Activated CD4-positive, CD25-positive, alpha-beta regulatory T cell (primary cell): ENCODE measurements at places on chromosomes 11 and 22.

DNA sequence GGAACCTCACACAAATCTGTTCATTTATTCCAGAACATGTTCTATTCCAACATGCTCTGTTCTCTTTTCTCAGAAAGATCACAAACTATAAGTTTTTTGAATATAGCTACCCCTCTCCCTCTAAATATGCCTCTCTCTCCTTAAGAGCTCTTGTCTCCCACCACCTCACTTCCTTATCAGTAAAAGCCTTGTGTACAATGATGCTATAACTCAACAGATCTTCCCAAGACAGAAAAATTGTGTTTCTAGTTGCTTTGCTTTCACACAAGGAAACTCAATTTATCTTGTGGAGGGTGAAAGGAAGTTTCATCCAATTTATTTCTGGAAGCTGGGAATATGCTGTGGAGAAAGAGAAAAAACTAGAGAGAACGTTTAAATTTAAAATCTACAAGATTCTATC is 64.4 kb downstream of the FAM76B start:
- DNase-seq, result no peak

DNA sequence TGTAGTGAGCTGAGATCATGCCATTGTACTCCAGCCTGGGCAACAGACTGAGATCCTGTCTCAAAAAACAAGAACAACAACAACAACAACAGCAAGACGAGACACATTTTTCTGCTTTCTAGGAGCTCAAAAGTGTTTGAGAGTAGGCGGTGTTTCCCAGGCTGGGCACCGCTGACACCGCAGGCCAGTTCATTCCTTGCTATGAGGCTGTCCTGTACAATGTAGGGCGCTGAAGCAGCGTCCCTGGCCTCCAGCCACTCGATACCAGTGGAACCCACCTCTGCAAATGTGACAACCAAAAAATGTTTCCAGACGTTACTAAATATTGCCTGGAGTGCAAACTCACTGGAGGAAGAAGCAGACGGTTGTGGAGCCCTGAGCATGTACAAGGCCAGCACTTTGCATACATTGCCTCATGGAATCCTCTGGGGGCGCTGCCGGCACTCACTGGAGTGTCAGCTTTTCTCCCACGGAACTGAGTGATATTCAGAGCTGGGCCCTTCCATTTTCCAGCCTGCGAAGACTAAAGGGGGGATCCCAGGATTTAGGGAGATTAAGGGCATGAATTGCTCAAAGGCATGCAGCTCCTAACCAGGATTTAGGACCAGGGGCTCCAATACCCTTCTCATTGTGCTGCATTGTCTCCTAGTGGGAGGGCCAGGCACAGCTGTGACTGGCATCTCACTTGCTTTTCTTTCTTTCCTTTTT is 5.8 kb upstream of the MIEF1 start:
- no peak for DNase-seq

DNA sequence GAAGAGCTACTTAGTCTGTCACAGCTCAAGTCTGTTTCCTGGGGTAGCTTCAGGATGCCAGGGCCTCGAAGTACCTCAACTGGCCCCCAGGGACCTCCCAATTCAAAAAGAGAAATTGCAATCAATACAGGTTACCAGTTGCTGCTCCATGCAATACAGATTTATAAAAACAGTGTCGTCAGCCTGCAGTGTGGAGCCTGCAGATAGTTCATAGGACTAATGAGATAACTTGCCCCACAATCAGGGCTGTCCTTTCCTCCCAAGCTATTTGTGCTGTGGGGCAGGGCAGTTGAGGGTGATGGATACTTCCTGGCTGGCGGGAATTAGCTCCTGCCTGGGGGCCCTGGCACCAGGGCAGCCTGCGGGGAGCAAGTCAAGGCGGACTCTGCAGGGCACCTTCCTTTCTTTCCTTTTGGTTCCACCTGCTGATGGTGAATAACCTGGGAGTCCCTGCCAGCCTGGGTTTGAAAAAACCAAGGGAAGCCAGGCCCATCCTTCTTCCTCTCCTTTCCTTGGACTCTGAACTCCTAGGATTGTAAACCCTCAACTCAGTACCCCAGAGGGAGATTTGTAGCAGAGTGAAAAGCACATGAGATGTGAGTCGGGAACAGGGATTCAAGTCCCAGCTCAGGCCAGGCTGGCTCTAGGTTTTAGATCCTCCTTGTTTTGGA is 216.6 kb downstream of the CEP164 start:
- DNase-seq, result no peak

GRCh38 chr11:12161137-12161536 is 50.7 kb downstream of the MICAL2 start:
- DNase-seq, result no peak

- DNase-seq, result no peak
Observed at GRCh38 chr11:103942646-103943045, 93.8 kb upstream of the DDI1 start.

- DNase-seq, result no peak
Observed at GRCh38 chr22:48585916-48586798, 1241.5 kb downstream of the BRD1 start.

- no peak for DNase-seq
Observed at GRCh38 chr11:95461858-95462257, 230.9 kb upstream of the SESN3 start.

DNA sequence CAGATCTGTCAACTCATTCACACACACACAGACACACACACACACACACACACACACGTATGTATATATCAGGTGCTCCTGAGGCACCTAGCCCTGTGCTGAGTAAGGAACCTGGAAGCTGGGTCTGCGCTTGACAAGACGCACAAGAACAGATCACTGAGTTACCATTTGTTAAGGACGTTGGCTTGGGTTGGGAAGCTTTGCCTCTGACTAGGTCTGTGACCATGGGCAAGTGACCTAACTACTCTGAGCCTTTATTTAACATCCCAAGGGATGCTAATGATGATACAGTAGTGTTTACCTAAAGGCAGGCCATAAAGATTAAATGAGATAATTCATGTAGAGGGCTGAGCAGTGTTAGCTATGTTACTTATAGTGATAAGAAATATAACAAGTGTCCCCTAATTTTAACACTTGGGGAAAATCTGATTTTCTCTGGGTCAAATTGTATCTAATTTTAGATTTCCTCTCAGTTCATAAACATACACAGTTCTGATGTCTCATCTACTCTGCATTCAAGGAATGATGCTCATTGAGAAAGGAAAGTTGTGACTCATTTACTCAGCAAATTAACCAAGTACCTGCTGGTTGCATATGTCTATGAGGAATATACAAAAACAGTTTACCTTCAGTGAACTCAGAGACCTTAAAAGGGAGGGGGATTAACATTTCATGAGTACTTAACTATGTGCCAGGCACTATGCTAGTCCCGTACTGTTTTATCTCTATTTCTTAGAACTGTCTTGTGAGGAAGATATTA is 13.6 kb downstream of the RNF185 start:
- no peak for DNase-seq

GRCh38 chr11:67376063-67376820 is 2.8 kb upstream of the CLCF1 start:
- DNase-seq, result no peak

DNA sequence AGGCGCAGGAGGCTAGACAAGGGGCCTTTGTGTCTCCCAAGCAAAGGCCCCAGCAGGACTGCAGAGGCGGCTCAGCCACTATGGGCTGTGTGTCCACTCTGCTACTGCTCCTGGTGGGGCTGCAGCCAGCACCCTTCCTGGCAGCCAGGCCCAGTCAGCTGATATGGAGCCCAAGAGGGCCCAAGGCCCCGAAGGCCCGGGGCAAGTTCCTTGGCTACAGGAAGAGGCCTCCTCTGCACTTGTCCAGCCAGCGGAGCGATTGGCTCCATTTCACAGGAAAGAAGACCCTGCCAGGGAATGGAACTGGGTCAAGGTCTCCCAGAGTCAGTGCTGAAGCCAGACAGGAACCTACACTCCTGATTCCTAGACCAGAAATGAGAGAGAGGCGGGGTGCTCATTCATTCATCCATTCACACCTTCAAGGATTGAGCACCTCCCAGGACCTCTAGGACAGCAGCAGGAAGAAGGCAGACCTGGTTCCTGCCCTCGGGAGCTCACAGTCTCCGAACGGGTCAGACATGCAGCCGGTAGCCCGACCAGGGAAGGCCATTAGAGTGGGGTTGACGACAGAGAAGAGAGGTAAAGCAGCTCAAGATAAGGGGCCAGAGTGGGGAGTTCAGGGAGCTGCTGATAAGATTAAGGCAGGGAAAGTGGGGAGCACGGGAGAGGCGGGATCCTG is 811 bp upstream of the P2RY2 start:
- DNase-seq, result no peak

DNA sequence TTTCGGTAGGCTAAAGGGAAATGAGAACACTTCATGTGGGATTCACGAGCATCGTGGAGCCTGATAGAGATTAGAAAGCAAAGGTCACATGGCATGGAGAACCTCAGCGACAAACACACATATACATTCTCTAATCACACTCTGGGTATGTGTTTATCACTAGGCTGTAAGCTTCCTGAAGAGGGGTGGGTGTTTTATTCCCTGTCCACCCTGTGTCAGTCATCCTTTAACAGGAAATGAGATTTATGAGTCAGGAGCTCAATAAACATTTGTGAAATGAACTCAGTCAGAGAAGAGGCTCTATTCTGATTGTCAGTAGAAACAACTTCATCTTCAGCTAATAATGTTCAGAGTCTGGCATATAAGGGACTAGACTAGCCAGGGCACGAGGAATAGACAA is 71.7 kb upstream of the EIF3M start:
- no peak for DNase-seq

- DNase-seq, result no peak
Observed at GRCh38 chr11:102416976-102417375, 35.6 kb downstream of the TMEM123 start.

GRCh38 chr11:8545698-8546366 is 48.2 kb downstream of the STK33 start:
- DNase-seq, result no peak

DNA sequence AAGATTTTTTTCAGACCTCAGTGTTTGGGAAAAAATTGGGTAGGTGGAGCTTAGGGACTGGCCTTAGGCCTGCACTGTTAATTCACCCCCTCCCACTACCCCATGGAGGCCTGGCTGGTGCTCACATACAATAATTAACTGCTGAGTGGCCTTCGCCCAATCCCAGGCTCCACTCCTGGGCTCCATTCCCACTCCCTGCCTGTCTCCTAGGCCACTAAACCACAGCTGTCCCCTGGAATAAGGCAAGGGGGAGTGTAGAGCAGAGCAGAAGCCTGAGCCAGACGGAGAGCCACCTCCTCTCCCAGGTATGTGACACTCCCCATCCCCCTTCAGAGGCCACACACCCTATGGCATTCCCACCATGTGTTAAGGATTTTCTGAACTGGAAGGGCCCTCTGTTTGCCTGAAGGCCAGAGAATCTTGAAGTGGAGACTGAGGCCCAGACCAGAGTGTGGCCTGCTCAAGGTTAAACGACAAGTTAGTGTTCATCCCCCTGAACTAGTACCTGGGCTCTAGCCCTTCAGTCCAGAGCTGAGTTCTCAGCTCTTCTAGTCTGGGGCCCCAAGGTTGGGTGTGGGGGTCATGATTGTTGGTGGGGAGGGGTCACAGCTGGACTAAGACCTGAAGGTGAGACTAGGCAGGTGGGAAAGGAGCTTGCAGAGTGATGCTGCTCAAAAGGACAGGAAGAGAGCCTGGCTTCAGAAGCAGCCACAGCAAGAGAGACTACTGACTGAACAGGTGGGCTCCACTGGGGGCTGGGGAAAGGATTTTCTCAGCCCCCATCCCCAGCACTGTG is 2.3 kb upstream of the FOLR1 start:
- no peak for DNase-seq

GRCh38 chr11:56932572-56933220 is 56.0 kb upstream of the OR5AK2 start:
- no peak for DNase-seq

GRCh38 chr11:96136613-96137298 is 206.2 kb downstream of the MAML2 start:
- no peak for DNase-seq

- DNase-seq, result no peak
Observed at GRCh38 chr11:27420722-27421572, 51.6 kb downstream of the LGR4 start.

GRCh38 chr11:111101881-111102280 is 143.6 kb upstream of the POU2AF2 start:
- DNase-seq, result no peak

DNA sequence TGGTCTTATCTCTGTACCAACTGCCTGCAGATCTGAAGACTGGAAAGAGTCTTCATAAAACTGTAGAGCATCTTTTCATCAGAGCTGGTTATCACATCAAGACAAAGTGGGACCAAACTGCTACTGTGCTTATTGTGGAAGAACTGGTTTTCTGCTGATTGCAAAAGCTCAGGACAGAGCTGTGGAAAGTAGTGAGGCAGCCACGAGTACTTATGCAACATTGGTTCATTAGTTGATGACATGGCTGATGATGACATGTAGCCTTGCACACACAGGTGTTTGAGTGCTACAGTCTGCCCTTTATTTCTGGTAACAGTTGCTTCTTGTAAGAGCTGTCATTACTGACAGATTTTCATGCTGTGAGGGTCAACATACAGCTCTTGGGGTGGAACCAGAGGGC is 185.4 kb upstream of the GUCY1A2 start:
- DNase-seq, result no peak

- DNase-seq, result no peak
Observed at GRCh38 chr11:12864316-12865156, 144.6 kb upstream of the RASSF10 start.

DNA sequence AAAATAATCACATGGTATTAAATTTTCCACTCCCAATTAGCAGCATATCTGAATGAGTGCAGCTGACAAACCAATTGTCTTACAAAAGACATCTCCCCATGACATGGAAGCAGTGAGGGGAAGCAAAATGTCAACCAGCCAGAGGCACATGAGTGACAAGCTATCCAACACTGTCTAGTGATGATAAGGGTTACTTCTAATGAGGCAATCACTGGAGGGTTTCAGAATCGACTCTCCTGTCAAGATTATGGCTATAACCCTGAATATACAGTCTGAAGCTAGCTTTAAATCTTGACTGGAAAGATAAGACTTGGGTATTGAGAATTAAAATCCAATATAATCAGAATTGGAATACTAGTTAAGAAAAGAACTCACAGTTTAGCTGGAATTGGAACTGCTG is 50.3 kb downstream of the AMBRA1 start:
- DNase-seq, result no peak

DNA sequence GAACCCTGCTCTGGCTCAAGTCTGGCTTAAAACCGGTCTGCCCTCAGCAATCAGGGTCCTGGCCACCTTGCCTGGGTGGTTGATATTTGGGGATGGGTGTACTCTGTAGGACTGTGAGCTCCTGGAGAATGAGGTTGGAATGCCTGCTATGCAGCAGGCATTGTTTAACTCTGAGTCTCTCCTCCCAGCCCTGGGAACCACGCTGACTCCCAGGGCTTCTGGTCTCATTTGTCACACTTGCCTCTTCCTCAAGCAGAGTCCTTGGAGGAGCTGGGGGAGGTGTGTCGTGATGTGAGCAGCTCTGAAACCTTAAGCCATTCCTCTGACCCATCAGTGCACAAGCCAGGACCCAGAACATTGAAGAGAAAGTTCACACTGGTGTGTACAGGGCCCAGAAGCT is 340.1 kb downstream of the MN1 start:
- DNase-seq, result no peak
